ENCODE measurements at places on chromosomes 3 and 15.

- no peak for DNase-seq
Observed at GRCh38 chr3:2714834-2715233, 395.3 kb downstream of the IL5RA start.

DNA sequence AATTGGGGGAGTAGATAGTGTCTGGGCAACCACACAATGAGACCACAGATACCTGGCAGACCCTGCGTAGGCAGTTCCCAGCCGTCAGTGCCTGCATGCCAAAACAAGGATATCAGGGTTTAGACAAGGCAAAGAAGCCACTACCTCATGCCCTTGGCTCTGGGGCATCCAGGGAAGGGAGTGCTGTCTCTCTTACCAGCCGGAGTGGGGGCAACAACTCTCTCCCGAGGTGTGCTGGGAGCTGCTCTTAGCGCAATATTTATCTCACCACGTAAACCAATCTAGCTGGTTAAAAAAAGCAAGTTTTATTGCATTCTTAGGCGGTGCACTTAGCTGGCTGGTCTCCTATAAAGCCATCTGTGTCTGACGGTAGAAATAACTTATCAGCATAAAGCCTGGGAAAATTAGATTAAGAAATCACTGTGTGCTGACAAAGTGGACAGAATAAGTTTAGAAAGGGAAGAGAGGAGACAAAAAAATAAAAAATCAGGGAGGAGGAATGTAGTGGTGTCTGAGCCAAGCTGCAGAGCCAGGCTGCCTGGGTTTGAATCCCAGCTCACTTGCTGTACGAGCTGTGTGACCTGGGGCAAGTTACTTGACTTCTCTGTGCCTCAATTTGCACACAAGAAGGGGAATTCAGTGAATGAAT lies 273.2 kb downstream of the PDZRN3 start:
- DNase-seq, result no peak

DNA sequence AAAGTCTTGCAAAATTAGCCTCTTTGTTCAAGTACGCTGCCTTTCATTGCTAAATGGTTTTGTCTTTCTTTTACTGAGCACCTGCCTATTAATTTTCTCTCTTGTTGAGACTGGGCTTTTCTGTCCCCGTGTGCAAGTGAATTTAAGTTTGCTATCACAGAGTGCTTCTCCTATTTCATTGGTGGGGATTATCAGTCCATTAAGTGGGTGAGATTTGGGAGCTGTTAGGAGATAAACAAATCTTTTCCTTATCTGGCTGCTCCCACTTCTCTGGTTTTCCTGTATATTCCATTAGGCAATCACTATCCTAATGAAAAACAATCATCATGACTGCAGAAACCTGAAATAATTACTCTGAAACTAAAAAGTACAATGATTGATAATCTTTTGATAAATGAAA lies 254.2 kb downstream of the NR1D2 start:
- no peak for DNase-seq

- DNase-seq, result no peak
Observed at GRCh38 chr15:87243474-87243873, 1013.1 kb downstream of the NTRK3 start.

Measured in Panc1 (cell line).